ENCODE measurements at places on chromosomes 1 and 21. TPM values are rescaled to one million over a fixed set of nuclear protein-coding genes. Genes with fewer than 3 reads are reported as not detected.

DNA sequence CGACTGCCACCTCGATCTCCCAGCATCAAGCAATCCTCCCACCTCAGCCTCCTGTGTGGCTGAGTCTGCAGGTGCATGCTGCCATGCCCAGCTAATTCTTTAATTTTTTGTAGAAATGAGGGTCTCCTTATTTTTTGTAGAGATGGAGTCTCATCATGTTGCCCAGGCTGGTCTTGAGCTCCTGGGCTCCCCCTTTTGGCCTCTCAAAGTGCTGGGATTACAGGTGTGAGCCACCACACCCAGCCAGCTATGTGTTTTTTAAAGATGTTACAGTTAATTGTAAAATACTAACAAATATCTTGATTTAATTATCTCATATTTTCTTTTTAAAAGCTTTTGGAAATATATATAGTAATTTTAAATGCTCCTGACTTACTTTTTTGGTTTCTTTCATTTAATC is 181.3 kb upstream of the DMRTA2 start:
- H3K4me1 ChIP-seq, result no peaks in the 10 kb centered on the region
- no peak for DNase-seq
- H3K27me3 ChIP-seq, result no peaks in the 10 kb centered on the region
- H3K27ac ChIP-seq, result no peak overlapping the region
- H3K4me3 ChIP-seq, result no peak overlapping the region

DNA sequence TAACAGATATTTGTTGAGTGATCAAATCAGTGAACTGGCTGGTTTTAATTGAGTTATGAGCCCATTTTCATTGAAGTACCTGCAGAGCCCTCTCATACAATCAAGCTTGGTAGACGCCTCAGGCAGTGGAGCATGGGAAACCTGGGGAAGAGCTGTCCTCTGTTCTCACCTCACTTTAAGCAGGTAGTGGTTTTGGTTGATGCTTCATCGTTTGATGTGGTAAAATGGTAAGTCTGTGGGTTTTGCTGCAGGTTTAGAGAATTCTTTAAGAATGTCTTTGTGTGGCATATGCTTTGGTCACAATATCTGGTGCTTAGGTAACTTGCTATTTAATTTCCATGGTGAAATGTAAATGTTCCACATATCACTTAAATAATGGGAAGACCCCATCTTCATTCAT is 10.0 kb downstream of the LAMC1 start:
- no peak for DNase-seq
- H3K27ac ChIP-seq, result no peak overlapping the region
- H3K36me3 ChIP-seq, result peaks cover 3% of the 10 kb centered on the region
- H3K4me3 ChIP-seq, result no peak overlapping the region
- peaks cover 8% of the 10 kb centered on the region for H3K4me1 ChIP-seq

DNA sequence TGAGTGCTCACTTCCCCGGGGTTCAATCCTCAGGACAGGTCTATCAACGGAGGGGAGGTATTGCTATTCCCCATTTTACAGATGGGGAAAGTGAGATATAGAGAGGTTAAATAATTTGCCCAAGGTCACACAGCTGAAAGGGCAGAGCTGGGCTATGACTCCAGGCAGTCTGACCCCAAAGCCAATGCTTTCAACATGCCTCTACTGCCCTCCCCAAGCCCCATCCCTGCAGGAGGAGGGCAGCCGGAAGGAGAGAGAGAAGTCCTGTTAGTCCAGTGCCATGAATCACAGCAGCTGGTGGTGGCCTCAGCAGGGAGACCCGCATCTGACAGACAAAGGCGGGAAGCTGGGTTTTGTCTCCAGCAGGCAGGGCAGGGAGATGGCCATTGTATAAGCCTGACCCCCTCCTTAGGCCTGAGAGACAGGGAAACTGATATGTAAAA is 20.0 kb upstream of the CLIC4 start:
- no peaks in the 10 kb centered on the region for H3K27me3 ChIP-seq
- H3K36me3 ChIP-seq, result no peaks in the 10 kb centered on the region
- no peak overlapping the region for H3K4me3 ChIP-seq
- H3K27ac ChIP-seq, result no peak overlapping the region
- peaks cover 19% of the 10 kb centered on the region for H3K4me1 ChIP-seq

GRCh38 chr21:33977721-33978369 is 62.2 kb upstream of the ATP5PO start:
- no peak overlapping the region for H3K27ac ChIP-seq
- no peaks in the 10 kb centered on the region for H3K36me3 ChIP-seq
- H3K4me3 ChIP-seq, result no peak overlapping the region
- DNase-seq, result no peak
- no peaks in the 10 kb centered on the region for H3K27me3 ChIP-seq

DNA sequence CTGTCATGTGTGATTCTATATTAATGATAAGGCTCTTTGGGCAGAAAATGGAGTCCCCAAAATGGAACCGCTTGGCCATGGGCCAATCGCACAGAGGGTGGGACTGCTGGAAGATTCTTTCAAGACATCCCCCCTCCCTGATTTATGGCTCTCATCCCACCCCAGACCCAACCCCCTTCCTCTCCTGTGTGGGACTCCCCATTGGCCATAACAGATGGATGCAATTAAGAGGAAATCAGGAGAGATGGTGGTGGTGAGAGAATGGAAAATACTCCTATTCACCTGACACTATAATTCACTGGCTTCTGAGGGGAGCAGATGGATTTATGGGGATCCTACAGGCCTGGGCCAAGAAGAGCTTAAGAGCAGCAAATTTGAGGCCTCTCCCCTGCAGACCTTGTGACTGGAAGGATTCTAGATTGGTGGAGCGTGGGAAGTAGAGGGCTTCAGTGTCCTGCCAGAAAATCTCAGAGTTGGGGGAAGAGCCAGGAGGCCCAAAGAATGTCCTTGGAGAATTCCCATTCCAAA is 1.7 kb downstream of the IGFN1 start:
- no peaks in the 10 kb centered on the region for H3K36me3 ChIP-seq
- peak; percentile 31 for DNase-seq
- H3K4me1 ChIP-seq, result no peaks in the 10 kb centered on the region
- no peaks in the 10 kb centered on the region for H3K27me3 ChIP-seq
- no peak overlapping the region for H3K27ac ChIP-seq

GRCh38 chr21:28781602-28782276 is 210.9 kb downstream of the LTN1 start:
- H3K27me3 ChIP-seq, result no peaks in the 10 kb centered on the region
- H3K27ac ChIP-seq, result no peak overlapping the region
- H3K36me3 ChIP-seq, result no peaks in the 10 kb centered on the region
- no peak overlapping the region for H3K4me3 ChIP-seq

DNA sequence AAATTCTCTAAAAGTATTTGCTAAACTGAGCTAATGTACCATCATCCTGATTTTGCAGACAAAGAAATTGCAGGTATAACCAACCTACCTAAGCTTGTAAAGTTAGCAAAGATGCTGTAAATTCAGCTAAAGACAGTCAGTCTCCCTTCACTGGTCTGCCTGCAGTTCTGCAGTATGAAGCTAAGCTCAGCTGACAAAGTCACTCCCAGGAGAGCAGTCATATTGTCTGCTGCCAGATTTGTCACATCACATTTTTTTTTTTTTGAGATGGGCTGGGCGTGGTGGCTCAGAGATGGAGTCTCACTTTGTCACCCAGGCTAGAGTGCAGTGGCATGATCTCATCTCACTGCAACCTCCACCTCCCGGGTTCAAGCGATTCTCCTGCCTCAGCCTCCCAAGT is 8.9 kb upstream of the CMPK1 start:
- no peak for DNase-seq
- H3K27me3 ChIP-seq, result no peaks in the 10 kb centered on the region
- H3K4me3 ChIP-seq, result no peak overlapping the region
- no peak overlapping the region for H3K27ac ChIP-seq
- H3K4me1 ChIP-seq, result no peaks in the 10 kb centered on the region
- no peaks in the 10 kb centered on the region for H3K36me3 ChIP-seq

DNA sequence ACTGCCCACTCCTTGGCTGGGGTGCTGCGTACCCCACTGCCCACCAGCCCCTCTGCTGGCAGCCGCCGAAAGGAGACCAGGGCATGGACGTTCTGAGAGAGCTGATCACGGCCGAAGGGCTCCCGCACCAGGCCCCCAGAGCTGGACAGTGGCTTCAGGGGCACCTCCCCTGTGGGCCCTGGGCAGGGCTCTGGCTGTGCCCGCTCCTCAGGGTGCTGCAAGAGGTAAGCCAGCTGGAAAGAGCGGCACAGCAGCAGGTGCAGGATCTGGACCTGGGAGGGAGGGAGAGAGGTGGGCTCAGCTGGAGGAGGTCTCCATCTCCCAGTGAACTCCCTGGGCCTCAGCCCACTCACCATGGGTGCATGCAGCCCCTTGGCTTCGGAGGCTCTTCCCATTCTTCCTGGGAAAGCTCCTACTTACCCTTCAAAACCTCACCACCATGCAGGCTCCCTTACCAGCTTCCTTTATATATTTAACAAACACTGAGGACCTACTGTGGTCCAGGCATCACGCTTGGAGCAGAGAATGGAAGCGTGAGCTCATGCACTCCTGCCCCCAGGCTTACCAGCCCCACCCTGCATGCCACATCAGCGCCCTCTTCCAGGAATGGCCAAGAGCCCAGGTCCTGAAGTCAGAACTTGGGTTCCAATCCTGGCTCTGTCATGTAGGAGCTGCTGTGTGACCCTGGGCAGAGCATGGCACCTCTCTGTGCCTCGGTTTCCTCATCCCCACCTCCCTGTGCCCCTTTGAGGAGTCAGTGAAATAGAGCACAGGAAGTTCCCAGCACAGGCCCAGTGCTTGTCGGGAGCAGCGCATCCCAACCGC is 6.8 kb upstream of the KIF17 start:
- H3K4me3 ChIP-seq, result no peak overlapping the region
- H3K27me3 ChIP-seq, result peaks cover 21% of the 10 kb centered on the region
- H3K27ac ChIP-seq, result no peak overlapping the region
- H3K36me3 ChIP-seq, result no peaks in the 10 kb centered on the region
- H3K4me1 ChIP-seq, result no peaks in the 10 kb centered on the region

DNA sequence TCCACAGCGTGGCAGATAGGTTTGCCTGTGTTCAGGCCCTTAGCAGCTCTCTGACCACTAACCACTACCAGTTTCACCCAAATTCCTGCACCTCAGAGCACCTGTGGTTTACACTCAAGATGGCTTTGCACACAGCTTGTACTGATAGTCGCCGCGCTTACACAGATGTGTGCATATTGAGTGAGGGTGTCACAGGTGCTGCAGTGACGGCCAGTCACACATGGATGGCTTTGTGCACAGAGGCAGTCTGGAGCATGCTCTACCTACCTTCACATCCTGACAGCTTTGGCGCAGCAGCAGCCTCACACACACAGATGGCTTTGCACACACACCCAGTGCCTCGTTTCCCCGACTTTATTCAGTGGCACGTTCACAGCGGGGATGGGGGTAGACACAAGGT is 7.5 kb downstream of the DMAP1 start:
- peaks cover 39% of the 10 kb centered on the region for H3K36me3 ChIP-seq
- no peaks in the 10 kb centered on the region for H3K27me3 ChIP-seq
- H3K27ac ChIP-seq, result no peak overlapping the region
- H3K4me3 ChIP-seq, result no peak overlapping the region
- DNase-seq, result no peak
- no peaks in the 10 kb centered on the region for H3K4me1 ChIP-seq

DNA sequence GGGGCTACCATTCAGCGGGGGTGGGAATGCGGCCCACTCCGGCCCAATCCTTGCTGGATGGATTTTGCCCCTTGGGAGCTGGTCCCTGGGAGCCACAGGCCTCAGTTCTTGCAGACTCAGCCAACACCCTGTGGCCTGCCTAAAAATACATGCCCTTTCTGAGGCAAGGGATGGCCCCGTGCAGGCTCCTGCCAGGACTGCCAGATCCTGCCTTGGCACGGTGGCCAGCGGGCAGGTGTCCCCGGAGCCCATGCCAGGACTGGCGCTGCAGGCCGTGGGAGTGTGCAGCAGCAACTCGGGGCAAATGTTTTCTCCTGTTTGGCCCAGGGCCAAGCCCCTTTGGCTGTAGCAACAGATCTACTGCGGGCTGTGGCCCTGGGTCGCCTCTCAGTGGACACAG is 1.6 kb upstream of the PANK4 start:
- no peak overlapping the region for H3K27ac ChIP-seq
- no peak overlapping the region for H3K4me3 ChIP-seq
- H3K27me3 ChIP-seq, result no peaks in the 10 kb centered on the region
- H3K4me1 ChIP-seq, result peaks cover 10% of the 10 kb centered on the region
- peaks cover 3% of the 10 kb centered on the region for H3K36me3 ChIP-seq

DNA sequence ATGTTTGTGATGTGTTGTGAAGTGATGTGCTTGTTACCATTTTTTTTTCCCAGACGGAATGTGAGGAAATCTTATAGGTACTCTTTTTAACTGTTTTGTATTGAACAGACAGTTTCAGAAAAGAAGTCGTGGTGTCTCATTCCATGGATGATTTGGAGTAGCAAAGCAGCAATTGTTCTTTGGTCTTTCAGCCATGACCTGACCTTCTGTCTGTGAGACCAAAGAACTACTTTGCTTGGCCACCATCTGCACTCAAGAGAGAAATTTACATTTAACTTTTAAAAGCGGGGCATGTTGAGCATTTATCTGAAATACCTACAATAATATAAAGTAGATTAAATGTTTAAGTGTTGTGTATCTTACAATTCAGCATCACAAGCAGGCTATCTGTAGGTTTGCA is 90.2 kb downstream of the SDCCAG8 start:
- H3K36me3 ChIP-seq, result no peaks in the 10 kb centered on the region
- no peaks in the 10 kb centered on the region for H3K4me1 ChIP-seq
- H3K27ac ChIP-seq, result no peak overlapping the region

DNA sequence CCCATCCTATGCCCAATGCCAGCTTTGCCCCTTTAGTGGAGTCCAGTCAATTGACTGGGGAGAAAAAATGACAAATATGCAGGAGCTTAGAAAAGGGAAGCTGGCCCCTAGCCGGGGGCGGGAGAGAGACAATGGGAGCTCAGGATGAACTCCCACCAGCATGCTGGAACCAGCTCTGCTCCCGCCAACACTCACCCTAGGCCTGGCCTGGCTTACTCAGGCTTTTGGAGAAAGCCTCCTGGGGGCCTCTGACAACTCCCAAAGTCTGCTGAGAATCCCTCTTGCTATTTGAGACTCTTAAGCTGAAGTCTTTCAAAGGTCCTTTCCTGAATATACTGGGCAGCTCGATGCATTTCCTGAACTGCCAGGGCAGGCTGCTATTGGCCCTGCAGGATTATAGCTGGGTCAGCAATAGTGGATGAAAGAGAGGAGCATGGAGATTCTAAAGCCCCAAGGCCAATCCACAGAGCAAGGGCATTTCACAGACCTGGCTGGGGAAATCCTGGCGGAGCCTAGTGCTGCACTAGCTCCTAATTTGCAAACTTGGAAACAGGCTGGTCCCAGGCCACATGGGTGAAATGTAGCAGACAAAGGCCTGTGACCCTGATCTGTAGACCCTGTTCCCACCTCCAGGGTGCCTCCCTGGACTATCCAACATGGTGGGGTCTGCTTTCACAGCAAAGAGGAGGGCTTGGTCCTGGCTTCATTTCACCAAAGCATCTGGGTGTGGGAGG is 35.7 kb upstream of the CLSTN1 start:
- H3K4me3 ChIP-seq, result no peak overlapping the region
- no peaks in the 10 kb centered on the region for H3K27me3 ChIP-seq
- DNase-seq, result no peak
- H3K4me1 ChIP-seq, result no peaks in the 10 kb centered on the region
- H3K36me3 ChIP-seq, result peaks cover 5% of the 10 kb centered on the region
- no peak overlapping the region for H3K27ac ChIP-seq

TACSTD2 gene
- polyA plus RNA-seq, result 140 TPM

All from lung (tissue), 17 donors.